ENCODE measurements at places on chromosomes 1 and 21.

DNA sequence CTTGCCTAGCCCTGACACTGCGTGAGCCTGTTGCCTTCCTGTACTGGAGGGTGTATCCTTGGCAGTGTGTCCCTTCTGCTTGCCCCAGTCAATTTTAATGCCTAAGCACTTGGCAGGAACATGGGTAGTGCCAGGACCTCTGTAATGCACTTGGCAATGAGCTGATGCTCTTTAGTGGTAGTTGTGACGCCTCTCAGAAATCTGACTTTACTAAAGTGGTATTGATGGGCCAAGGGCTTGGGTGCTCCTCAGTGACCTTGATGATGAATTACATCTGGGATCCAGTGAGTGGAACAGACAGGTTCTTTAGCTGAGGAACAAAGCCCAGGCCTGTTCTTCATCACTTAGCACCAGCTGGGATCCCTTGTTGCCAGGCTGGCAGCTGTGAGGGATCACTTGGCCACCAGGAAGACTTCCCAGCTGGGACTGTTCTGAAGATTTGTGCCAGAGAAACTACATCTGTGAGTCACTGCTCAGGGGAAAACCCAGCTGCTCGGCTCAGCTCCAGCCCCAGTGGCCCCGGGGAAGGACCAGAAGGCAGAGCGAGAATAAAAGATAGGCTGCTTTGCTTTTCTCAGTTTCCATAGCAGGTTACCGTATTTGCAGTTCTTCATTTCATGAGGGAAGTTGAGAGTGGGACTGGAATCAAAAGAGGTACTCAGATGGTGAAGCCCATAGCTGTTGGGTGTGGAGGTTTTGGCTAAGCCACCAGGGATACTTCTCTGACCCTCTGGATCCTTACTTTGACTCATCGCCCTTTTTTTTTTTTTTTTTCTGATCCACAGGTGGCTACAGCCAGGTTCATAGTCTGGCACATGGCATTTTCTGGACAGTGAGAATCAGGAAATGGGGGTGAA, 28.5 kb upstream of the KCNA2 start:
- peak; percentile 34 for DNase-seq

DNA sequence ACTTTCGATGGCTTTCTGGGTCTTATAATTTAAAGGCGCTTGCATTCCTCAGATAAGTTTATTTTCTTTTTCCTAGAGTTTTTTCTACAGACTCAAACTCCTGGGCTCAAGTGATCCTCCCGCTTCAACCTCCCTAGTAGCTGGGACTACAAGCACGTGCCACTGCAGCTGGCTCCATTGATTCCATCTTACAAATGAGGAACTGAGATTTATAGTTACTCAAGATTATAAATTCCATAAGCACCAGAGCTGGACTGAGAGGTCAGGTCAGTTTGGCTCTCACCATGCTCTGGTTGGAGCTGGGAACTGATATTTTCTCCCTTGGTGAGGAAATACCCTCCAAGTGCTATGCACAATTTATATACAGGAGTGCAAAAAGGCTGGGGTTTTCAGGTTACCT, 13.4 kb upstream of the PRPF38B start:
- no peak for DNase-seq

DNA sequence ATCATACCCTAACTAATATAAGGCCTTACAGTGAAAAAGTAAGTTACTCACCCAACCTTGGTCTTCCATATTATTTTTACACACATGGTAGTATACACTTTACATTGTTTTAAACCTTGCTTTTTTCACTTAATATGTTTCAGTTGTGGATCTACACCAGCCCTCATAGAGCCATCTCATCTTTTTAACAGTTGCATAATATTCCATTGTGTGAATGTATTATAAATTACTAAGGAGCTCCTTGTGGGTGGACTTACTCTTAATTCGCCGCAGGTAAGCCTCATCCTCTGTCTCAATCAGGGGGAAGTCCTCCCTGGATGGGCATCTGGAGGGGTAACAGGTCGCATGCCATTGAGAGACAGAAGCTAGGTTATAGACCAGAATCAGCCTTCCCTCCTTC, 13.2 kb downstream of the RXFP4 start:
- DNase-seq: no peak

GRCh38 chr1:206864939-206865671, at the start of gene IL20:
TSS of gene IL20 (plus strand) at chr1:206865623. CDS start at chr1:206865853, 230 bp downstream.
- peak; percentile 84 for DNase-seq

DNA sequence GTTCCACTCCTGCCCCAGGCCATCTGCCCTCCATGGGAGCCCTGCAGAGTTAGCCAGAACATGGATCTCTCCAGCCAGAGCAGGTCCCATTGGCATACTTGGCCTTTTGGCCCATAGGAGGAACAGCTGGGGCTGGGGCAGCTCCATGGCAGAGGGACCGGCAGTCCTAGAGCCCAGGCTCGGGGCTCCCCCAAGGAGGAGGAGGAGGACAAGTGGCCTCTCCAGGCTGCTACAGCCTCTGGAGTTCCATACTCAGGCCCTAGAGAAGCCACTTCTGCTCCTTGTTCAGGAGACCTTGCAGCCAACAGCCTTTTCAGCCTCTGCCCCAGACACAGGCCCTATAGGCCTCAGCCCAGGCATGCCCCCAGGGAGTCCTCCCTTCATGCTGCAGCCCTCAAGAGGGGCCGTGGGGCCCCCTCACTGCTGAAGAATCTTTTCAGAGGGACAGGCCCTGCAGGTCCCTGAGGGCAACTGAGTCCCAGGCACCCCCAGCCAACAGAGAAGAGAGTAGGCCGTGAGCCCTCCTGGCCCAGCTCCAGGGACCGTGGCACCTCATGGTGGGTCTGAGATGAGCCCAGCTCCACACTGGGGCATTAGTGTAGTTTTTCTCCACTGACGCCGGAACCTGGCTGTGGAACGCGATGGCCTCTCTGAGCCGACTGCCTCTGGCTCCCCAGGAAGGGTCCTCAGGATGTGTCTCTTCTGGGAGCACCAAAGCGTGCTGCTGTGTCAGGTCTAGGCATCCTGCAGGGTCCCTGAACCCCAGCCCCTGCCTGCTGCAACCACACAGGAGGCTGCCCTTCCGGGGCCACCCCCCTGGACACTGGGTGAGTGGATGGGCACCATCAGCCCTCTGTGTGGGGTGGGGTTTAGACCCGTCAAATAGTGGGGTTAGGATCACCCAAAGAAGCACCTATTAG, 297.6 kb upstream of the VAMP3 start:
- DNase-seq: no peak

GRCh38 chr1:47983691-47984090, 13.5 kb downstream of the TRABD2B start:
- no peak for DNase-seq

GRCh38 chr1:9341301-9341845, 48.7 kb downstream of the SPSB1 start:
- DNase-seq: no peak

DNA sequence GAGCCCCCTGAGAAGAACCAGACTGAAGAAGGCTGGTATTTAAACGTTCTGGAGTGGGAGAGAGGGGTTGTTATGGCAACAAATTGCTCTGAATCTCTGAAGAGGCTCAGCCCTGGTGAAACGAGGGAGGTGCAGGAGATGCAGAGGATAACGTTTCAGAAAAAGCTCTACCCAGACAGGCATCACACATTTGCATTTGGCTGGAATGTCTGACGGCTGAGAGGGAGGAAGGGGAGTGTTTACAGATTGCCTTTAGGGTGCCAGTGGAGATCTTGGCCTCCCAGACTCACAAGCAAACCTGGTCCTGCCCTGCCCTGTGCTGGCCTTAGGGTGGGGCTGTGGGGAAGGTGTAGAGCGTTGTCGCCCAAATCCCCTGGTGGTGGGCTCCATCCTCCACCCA, 169.0 kb upstream of the AJAP1 start:
- DNase-seq: no peak

DNA sequence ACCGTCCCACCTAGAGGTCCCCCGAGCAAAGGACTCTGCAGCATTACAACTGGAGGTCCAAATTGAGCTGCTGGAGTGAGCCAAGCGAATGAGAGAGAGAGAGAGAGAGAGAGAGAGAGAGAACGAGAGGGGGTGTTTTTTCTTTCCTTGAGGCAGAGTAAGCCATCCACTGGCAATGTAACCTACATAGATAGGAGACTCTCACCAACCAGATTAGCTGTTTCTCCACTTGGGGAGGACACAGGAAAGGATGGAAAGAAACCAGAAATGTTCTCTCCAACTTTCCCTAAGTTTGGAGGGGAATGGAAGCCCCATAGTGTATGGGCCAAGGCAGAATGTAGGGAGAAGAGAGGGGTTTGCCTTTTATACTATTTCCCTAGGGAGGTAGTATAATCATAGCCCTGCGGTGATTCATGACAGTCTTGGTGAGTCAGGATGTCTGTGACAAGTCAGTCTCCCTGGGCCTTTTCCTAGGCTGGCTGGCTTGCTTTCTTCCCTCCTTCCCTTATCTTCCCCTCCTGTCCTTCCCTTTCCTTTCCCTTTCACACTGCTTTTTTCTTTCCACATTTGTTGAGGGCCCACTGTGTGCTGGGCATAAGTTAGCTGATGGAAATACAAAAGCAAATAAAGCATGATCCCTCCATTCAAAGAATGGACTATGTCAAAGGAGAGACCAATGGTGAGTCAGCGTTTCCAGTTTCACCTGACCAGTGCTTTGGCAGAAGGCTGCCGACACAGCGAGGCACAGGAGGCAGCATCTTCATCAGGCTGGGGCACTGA, 7.1 kb downstream of the FNDC7 start:
- no peak for DNase-seq

- no peak for DNase-seq
Observed at GRCh38 chr1:59779949-59780348, 34.8 kb upstream of the HOOK1 start.

- no peak for DNase-seq
Observed at GRCh38 chr1:234488054-234489006, 9.4 kb upstream of the TARBP1 start.

DNA sequence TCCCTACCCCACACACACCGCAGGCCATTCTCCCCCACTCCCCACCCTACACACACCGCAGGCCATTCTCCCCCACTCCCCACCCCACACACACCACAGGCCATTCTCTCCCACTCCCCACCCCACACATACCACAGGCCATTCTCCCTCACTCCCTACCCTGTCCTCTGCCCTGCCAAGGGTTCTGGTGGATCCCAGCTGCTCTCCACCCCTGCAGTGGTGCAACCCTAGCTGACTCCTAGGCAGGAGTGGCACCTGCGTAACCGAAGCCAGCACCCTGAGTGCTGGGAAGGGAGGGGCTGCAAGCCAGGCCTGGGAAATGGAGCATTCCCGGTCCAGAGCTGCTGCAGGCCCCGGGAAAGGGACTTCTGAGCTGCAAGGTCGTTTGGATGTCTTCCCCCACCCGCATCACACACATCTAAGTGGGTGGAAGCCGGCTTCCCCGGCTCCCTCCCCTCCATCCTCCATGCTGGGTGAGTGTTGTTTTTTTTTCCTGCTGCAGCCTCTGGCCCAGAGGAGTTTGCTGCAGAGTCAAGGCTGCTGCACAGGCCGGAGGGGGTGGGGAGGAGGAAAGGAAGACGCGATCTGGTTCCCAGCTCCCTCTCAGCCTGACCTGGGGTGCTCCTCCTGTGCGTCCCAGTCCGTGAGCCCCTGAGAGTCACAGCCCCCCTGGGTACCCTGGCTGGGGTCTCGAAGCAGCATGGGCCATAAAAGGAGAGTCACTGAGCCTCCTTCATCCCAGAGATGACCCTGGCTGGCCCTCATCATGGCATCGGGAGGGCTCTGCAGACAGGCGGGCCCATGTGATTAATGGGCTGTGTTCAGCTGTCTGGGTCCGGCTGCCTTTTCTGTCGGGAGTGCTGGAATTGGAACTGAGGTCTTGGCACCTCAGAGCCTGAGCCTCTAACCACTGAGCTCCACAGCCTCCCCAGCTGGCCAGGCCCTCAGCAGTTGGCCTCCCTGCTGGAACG, 16.1 kb downstream of the H6PD start:
- no peak for DNase-seq

DNA sequence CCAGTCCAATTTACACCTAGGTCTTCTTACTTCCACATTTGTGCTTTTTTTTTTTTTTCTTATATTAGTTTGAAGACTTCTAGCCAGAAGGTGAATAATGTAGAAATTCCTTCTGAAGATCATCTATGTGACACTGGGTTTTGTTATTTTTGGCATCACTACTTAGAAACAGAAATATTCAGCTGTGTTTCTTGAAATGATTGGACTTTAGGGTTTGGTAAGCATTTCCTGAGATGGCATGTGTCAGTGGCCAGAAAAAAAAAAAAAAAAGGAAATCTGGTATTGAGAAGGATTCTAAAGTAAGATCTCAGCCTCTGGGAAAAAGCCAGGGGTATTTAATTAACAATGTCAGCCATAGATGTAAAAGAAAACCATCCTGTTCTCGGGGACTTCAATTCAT, 43.4 kb upstream of the LRRC8C start:
- no peak for DNase-seq

DNA sequence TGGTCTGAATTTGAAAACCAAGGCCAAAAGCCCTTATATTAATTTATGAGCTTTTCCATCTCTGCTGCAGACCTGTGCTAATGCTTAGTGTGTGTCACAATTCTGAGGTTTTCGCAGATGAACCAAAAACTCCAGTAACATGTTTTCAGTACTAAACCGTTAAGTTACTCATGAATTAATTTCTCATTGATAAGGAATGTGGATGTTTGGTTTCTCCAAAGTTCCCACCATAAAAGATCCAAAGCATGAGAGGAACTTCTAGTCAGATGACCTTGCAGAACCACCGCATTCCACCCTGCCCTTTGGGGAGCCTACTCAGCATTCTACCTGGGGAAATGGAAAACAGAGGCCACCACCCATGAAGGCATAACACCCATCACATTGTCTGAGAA, 7.5 kb upstream of the LEPR start:
- DNase-seq: no peak

DNA sequence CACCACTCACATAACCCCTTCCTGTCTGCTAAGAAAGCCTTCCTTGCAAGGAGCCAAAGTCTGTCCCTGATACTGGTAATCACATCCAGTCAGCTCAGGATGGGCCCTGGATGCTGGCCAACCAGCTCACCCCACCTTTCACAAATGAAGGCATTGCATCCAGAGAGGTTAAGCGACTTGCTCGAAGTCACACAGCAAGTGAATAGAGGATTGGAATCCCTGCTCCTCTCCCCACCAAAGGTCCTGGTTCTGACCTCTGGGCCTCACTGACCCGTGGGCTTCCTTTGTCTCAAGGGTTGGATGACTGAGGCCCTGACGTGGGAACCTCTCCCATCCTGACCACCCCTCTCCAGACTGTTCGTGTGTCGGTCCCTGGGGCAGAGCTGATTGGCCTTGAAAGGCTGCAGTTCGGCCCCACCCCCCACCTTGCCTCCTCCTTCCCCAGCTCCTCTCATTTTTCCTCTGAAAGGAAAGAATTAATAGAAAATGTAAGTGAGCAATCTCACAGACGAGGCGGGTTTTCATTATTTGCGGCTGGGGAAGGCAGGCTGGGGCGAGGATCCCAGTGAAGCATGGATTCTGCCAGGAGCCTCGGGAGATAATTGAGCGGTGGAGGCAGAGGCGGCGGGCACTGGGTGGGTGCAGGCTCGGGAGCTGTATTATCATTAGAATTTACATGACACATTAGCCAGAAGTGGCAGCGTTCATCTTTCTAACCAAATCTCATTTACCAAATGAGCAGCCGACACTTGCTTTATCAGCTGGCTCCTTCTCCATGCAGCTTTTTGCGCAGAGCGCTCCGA, 101.5 kb upstream of the CSF3R start:
- no peak for DNase-seq

DNA sequence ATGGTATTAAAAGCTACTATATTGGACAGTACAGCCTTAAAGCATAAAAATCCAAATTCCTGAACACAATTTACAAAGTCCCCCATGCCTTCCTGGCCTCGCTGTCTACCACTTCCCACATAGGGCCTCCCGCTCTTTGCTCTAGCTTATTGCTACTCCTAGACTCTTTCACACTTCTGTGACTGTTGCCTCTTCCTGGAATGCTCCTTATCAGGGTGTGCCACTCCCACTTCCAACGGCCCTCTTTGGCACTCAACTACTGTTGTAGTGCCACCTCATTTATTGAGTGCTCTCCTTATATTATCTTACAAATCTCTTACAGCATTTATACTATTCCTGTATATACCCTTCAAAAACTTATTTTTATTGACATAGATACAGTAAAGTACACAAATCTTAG, 4.8 kb downstream of the SARS1 start:
- no peak for DNase-seq

All from stimulated activated CD4-positive, alpha-beta T cell treated with anti-CD3 and anti-CD28 coated beads, Interleukin-1b, Interleukin-23, amount 100 ng/mL, for 24 hours (primary cell).